ENCODE measurements at places on chromosomes 16 and 17. TPM values are rescaled to one million over a fixed set of nuclear protein-coding genes. Genes with fewer than 3 reads are reported as not detected.

Gene CSH2
- polyA plus RNA-seq: not detected

Gene CA7
- not detected for polyA plus RNA-seq

Gene ALOXE3
- 0.07 TPM for polyA plus RNA-seq

GRCh38 chr17:50278526-50279180 is 4.4 kb downstream of the TMEM92 start:
- H3K27me3 ChIP-seq: no peaks in the 10 kb centered on the region
- no peaks in the 10 kb centered on the region for H3K4me1 ChIP-seq
- H3K27ac ChIP-seq: no peak overlapping the region
- no peak for DNase-seq
- no peak overlapping the region for H3K4me3 ChIP-seq

GRCh38 chr17:78748048-78748729 is 33.9 kb downstream of the CYTH1 start:
- no peak overlapping the region for H3K4me3 ChIP-seq
- no peaks in the 10 kb centered on the region for H3K36me3 ChIP-seq
- H3K27me3 ChIP-seq: no peaks in the 10 kb centered on the region
